ENCODE measurements at places on chromosomes 1 and 21.
A peak's percentile ranks its signal among the peaks of the same experiment; 100 is the strongest.

DNA sequence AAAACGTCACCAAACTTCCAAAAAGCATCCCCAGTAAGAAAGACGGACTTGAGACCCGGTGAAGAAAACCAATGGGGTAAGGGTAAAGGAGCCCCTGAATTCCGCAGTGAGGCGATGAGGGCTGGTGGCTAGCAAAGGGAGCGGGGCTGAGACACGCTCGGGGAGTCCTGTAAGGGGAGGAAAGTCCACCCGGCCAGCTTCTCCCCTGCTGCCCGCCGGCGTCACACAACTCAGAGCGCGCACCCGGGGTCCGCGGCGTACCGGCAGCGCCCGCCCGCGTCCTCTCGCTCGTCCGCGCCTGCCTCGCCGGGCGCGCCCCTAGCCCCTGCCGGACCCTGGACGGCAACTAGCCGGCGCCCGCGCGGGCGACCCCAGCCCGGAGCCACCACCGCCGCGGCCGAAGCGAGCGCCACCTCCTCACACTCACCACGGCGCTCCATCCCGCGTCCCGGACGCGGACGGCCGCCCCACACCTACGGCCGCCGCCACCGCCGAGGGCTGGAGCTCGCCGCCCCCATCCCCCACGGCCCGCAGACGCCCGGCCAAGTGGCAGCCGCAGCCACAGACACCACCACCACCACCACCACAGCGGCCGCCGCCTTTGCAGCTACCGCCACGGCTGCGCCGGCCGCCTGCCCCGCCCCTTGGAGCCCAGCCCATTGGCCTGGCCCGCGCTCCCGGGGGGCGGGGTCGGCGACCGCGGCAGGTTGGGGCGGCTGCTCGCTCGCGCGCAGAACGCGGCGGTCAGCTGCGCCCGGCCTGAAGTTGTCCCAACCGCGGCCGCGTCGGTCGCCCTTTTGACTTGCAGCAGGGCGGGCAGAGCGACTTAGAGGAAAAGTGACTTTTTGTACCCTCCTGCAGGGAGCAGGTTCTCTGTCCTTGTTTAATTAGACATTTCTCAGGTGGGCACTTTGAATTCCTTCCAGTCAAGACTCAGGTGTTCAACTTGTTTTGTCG lies 10.0 kb upstream of the ARHGAP29 start:
- DNase-seq: no peak

GRCh38 chr1:151692226-151692625 lies 24.4 kb downstream of the CELF3 start:
- DNase-seq: no peak

- DNase-seq: no peak
These were observed 126.3 kb downstream of the PLPP3 start for GRCh38 chr1:56453016-56453415.

- no peak for DNase-seq
These were observed 694 bp downstream of the TMEM167B start for GRCh38 chr1:109091078-109091838.

DNA sequence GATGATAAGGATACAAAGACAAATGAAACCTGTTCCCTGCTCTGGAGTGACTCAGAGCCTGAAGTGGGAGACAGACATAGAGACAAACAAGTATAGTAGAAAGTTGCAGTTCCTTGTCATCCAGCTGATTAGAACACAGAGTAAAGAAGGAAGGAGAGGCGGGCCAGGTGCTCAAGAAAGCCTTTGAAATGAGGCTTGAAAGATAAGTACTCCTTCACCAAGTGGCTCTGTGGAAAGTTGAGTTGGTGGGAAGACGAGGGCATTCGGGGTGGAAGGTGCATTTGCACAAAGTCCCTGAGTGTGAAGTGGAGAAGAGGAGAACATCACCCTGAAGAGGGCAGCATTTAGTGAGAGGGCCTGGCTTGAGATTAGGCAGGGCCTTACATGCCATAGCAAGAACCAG lies 17.0 kb downstream of the MARK1 start:
- DNase-seq: peak; percentile 50

GRCh38 chr1:109689844-109690405 lies 2.3 kb downstream of the GSTM1 start:
- DNase-seq: no peak

Data from NT2/D1 (cell line).